ENCODE measurements at places on chromosomes 6 and 20.

- H3K4me3 ChIP-seq = no peak overlapping the region
- H3K27me3 ChIP-seq = peaks cover 4% of the 10 kb centered on the region
- H3K36me3 ChIP-seq = no peaks in the 10 kb centered on the region
- no peak for DNase-seq
- peaks cover 51% of the 10 kb centered on the region for H3K4me1 ChIP-seq
- no peak overlapping the region for H3K27ac ChIP-seq
Measured at GRCh38 chr20:21017528-21018085, 88.6 kb downstream of the LINC00237 start.

DNA sequence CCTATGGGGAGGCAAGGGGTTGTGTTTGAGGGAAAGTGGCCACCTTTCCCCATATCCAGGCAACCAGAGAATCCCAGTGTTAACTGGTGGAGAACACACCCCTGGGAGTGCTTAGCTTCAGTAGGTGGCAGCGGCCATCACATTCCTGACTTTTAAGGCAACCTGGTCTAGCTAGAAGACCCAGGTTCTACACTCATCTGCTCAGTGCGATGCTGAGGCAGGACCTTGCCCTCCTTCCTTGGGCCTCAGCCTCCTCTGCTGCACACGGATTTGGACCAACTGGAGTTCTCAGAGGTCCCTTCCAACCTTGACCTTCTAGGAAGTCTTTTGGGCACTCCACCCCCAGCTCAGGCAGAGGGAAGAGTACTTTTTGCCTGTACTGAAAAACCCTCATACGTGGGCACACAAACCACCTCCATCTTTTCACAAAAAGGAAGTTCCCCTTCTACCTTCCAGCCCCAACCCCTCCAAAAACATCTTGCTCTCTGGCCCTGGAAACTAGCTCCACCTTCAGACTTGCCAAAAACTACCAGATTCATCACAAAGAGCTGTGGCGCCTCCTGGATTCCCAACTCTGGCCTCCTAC is 2.9 kb downstream of the CCND3 start:
- peak overlapping the region; percentile 94 for H3K4me3 ChIP-seq
- peaks cover 2% of the 10 kb centered on the region for H3K36me3 ChIP-seq
- DNase-seq = no peak
- peaks cover 42% of the 10 kb centered on the region for H3K4me1 ChIP-seq

GRCh38 chr6:167475947-167476346 is 151.1 kb downstream of the TTLL2 start:
- peaks cover 29% of the 10 kb centered on the region for H3K4me1 ChIP-seq
- peak overlapping the region; percentile 7 for H3K27ac ChIP-seq
- H3K27me3 ChIP-seq = peaks cover 3% of the 10 kb centered on the region
- no peak for DNase-seq

DNA sequence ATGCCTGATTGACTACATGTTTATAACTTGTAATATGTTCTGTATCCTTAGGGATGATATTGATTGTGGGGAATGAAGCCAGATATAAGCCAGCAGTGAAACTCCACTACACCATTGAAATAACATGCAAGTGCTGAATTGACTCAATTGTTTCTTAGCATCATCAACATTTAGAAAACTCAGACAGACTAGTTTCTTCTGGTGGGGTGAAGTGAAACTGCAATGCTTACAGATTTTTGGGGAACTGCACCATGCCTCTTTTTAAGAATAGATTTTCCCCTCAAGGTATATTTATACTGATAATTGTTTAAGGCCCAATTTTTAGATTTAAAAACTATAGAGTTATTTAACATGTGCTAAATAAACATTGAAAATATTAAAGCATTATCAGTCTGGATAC is 1044.6 kb upstream of the EYS start:
- no peaks in the 10 kb centered on the region for H3K4me1 ChIP-seq
- H3K27ac ChIP-seq = no peak overlapping the region
- no peak overlapping the region for H3K4me3 ChIP-seq

GRCh38 chr20:50538276-50538675 is 28.1 kb downstream of the PTPN1 start:
- no peaks in the 10 kb centered on the region for H3K27me3 ChIP-seq
- H3K4me3 ChIP-seq = no peak overlapping the region
- no peak for DNase-seq
- no peaks in the 10 kb centered on the region for H3K36me3 ChIP-seq

- peaks cover 12% of the 10 kb centered on the region for H3K4me1 ChIP-seq
- H3K27ac ChIP-seq = no peak overlapping the region
- H3K36me3 ChIP-seq = no peaks in the 10 kb centered on the region
- H3K4me3 ChIP-seq = no peak overlapping the region
- H3K27me3 ChIP-seq = peaks cover 12% of the 10 kb centered on the region
Measured at GRCh38 chr6:16162003-16162402, 33.1 kb downstream of the MYLIP start.

GRCh38 chr6:130882370-130882769 is 55.2 kb downstream of the SMLR1 start:
- no peaks in the 10 kb centered on the region for H3K27me3 ChIP-seq
- no peak overlapping the region for H3K4me3 ChIP-seq
- H3K27ac ChIP-seq = no peak overlapping the region
- DNase-seq = no peak
- H3K4me1 ChIP-seq = no peaks in the 10 kb centered on the region

DNA sequence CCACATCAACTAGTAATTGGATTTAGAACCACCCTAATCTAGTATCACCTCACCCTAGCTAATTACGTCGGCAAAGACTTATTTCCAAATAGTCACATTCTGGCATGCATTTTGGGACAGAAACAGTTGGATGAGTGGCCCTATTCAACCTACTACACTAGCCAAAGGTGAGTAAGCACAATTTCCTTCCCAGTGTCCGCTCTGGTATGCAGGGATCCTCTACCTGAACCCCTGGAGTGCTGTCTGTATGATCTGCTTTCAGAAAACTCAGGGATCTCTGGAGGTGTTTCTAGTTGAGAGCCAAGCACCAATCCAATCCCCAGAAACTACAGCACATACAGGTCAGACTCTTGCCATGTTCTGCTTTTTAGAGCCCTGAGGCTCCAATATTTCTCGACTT is 717.4 kb upstream of the MANEA start:
- H3K4me3 ChIP-seq = no peak overlapping the region
- no peaks in the 10 kb centered on the region for H3K36me3 ChIP-seq
- no peaks in the 10 kb centered on the region for H3K27me3 ChIP-seq
- H3K4me1 ChIP-seq = peaks cover 7% of the 10 kb centered on the region
- no peak for DNase-seq
- no peak overlapping the region for H3K27ac ChIP-seq

DNA sequence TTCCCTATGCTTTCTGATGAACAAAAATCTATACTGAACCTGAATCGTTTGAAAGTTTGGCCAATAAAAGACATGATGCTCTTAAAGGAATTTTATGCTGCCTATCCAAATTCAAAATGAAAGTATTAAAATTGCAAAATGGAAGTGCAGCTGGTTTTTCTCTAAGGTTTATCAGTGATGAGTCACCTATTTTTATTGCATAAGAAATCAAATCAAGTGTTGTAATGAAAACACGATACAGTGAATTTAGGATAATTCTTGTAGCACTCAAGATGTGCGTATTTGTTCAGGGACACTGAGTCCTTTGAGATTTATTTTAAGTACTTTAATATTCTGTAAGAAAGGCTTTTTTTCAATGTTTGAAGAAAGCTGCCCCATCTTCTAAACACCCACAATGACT is 409.5 kb downstream of the ADGRB3 start:
- H3K27ac ChIP-seq = no peak overlapping the region
- H3K36me3 ChIP-seq = no peaks in the 10 kb centered on the region
- no peak overlapping the region for H3K4me3 ChIP-seq
- no peaks in the 10 kb centered on the region for H3K27me3 ChIP-seq
- H3K4me1 ChIP-seq = no peaks in the 10 kb centered on the region

- peak; percentile 28 for DNase-seq
- H3K4me1 ChIP-seq = peaks cover 14% of the 10 kb centered on the region
- H3K27ac ChIP-seq = no peak overlapping the region
- H3K4me3 ChIP-seq = no peak overlapping the region
Measured at GRCh38 chr20:38649275-38649891, 47.8 kb downstream of the ARHGAP40 start.

DNA sequence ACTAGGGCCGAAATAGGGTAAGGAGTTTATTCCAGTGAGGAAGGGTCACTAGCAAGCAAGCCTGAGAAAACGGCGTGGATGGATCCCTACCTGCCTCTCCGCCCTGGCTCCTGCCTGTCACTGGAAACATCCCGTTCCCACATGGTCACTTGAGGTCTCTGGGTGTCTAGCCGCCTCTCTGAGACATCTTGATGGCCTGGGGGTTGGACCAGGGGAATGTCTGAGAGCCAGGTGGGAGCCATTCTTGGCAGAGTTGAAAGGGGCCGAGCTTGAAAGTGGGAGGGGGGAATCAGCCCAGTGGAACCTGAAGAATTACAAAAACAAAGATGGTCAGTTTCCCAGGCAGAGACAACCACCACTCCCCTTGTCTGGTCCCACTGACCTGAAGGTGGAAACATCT is 961 bp downstream of the CCHCR1 start:
- no peaks in the 10 kb centered on the region for H3K27me3 ChIP-seq
- no peak overlapping the region for H3K27ac ChIP-seq
- peak overlapping the region; percentile 92 for H3K4me3 ChIP-seq
- H3K36me3 ChIP-seq = peaks cover 3% of the 10 kb centered on the region

DNA sequence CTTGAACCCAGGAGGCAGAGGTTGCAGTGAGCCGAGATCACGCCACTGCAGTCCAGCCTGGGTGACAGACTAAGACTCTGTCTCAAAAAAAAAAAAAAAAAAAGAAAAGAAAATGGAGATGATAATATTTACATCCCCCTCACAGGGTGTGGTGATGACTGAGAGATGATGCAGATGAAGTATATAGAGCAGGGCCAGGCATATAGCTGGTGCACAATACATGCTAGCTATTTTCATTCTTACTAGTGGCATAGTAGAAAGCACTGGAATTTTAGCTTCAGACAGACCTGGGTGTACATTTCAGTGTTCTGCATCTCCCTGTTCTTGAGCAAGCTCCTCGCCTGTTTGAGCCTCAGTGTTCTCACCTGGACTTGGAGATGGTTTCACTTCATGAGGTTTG is 36.9 kb downstream of the CEBPB start:
- no peak overlapping the region for H3K4me3 ChIP-seq
- no peak overlapping the region for H3K27ac ChIP-seq
- no peaks in the 10 kb centered on the region for H3K4me1 ChIP-seq
- peaks cover 2% of the 10 kb centered on the region for H3K27me3 ChIP-seq
- H3K36me3 ChIP-seq = no peaks in the 10 kb centered on the region

GRCh38 chr6:82902290-82902689 is 163.4 kb downstream of the UBE3D start:
- H3K4me1 ChIP-seq = peaks cover 9% of the 10 kb centered on the region
- H3K36me3 ChIP-seq = no peaks in the 10 kb centered on the region
- no peak overlapping the region for H3K4me3 ChIP-seq

DNA sequence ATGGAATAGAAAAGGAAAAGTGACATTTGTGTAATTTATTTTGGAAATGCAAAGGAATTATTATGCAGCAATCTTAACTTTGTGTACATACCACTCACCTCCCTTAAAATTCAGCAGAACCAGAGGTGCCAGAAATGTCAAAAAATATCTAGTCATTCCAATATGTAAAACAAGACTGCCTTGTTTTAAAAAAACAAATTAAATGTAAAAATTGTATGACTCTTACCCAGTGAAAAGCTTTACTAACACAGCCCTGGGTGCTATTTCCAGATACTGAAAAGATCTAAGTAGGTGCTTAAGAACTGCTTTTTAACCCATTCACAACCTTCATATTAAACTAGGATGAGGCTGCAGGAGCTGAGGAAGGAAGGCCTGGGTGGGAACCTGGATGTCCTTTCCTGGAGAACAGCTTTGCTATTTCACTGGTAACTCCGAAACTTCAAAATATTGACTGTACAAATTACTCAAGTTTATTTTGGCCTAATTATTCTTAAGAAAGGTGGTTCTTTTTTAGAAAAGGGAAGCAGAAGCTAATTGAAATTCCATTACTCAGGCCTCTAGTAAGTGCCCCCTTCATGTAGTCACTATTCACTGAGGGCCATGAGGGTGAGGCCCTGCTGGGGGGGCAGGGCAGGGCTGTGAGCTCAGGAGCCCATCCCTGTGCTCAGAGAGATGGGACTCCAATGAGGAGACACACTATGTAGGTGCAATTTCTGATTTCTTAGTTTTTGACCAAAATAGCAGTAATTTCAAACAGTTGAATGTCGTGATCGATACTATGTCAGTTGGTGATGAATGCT is 139.6 kb downstream of the MAP3K4 start:
- H3K27me3 ChIP-seq = no peaks in the 10 kb centered on the region
- DNase-seq = no peak
- H3K4me1 ChIP-seq = peaks cover 10% of the 10 kb centered on the region
- H3K27ac ChIP-seq = no peak overlapping the region
- H3K4me3 ChIP-seq = peak overlapping the region; percentile 47

DNA sequence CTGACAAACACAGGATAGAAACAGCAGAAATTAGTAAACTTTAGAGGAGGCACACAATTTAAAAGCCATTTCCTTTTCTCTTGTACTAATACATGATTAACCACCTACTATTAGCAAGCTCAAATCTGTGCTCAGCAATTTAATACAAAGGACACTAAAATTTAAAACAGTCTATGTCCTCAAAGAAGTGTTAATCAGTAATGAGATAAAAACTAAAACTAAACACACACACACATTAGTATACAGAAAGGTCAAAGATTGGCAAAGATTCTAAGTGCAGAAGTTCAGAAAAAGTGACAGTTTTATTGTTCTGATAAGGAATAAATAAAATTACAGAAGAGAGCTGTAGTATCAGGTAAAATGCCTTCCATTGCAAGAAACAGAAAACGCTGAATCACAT is 73.9 kb upstream of the RUNX2 start:
- no peak overlapping the region for H3K4me3 ChIP-seq
- no peak overlapping the region for H3K27ac ChIP-seq
- no peaks in the 10 kb centered on the region for H3K27me3 ChIP-seq
- peaks cover 7% of the 10 kb centered on the region for H3K4me1 ChIP-seq
- H3K36me3 ChIP-seq = no peaks in the 10 kb centered on the region
- no peak for DNase-seq

- H3K27ac ChIP-seq = no peak overlapping the region
- DNase-seq = no peak
- peaks cover 2% of the 10 kb centered on the region for H3K36me3 ChIP-seq
- no peak overlapping the region for H3K4me3 ChIP-seq
- no peaks in the 10 kb centered on the region for H3K27me3 ChIP-seq
Measured at GRCh38 chr6:39765508-39766065, 26.6 kb upstream of the DAAM2 start.

- peaks cover 55% of the 10 kb centered on the region for H3K4me1 ChIP-seq
- peak overlapping the region; percentile 21 for H3K27ac ChIP-seq
- no peak for DNase-seq
- no peak overlapping the region for H3K4me3 ChIP-seq
- no peaks in the 10 kb centered on the region for H3K36me3 ChIP-seq
- no peaks in the 10 kb centered on the region for H3K27me3 ChIP-seq
Measured at GRCh38 chr20:49704932-49705336, 8.7 kb downstream of the B4GALT5 start.

- peaks cover 2% of the 10 kb centered on the region for H3K36me3 ChIP-seq
- H3K4me3 ChIP-seq = no peak overlapping the region
Measured at GRCh38 chr6:157530724-157531168, 149.8 kb downstream of the ZDHHC14 start.

DNA sequence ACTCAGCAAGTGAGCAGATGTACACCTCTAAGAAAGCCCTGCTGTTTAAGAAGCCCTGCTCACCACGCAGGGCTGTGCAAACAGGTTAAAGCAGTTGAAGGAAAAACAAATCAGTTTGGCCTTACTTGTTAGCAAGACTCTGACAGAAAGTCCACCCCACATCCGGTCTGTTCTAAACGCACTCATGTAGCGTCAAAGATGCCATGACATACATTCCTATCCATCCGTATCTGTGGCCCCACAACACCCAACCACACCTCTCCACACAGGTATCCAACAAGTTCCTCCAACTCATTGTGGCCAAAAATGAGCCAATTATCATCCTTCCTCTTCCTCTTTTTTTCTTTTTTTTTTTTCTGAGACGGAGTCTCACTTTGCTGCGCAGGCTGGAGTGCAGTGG is 22.8 kb upstream of the RAB22A start:
- no peak for DNase-seq
- H3K4me1 ChIP-seq = no peaks in the 10 kb centered on the region
- no peak overlapping the region for H3K27ac ChIP-seq
- H3K27me3 ChIP-seq = no peaks in the 10 kb centered on the region
- no peak overlapping the region for H3K4me3 ChIP-seq

Data from neural crest cell (in vitro differentiated cells).